GM13976 (cell line): ENCODE measurements at places on chromosomes 13 and 19.

DNA sequence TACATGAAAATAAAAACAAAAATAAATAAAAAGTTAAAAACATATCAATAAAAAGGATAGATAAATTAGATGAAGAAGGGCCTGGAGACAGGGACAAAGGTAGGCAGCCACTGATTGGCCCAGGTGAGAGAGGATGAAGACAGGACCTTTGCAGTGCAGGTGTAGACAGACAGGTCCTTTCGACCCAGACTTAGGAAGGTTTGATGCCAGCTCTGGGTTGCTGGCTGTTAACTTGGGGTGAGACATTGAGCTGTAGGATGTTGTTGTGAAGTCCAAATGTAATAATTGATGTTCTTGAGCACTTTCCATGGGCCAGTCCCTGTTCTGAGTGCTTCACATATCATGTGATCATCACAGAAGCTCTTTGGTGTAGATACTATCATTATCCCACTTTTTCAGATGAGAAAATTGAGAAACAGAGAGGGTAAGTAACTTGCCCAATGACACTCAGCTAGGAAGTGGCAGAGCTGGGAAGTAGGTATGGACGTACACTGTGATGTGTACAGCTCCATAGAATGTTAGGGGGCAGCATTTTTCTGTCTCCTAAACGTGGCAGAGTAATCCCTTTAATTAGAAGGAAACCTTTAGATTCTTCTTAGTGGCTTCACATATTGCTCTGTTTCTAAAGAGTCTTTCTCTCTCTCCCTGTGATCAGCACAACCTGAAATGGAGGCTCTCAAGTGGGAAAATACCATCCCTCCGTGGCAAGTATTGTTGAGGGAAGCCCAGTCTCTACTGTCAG is 76.0 kb upstream of the STK24 start:
- no peak for DNase-seq

DNA sequence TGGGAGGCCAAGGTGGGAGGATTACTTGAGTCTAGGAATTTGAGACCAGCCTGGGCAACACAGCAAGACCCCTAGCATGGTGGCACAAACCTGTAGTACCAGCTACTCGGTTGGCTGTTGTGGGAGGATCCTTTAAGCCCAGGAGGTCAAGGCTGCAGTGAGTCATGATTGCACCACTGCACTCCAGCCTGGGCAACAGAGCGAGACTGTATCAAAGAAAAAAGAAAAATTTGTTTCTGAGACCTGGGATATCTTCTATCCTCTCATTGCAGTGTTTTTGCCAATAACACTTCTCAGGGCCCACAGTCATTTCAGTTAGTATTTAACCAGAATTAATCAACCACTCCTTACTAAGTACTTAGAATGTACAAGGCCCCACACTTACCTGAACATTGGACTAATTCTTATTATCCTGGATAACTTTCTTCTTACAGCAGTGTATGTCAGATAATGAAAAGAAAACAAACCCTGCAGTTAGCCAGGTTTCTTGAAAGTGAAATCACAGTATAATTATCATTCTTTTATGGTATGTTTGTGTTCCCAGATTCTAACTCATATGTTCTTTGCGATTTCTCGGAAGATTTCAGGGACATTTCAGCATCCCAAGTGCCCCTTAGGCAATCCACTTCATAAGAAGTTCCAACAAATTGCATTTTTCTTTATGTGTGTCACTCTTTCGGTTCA is 75.6 kb upstream of the KLF5 start:
- DNase-seq, result no peak

DNA sequence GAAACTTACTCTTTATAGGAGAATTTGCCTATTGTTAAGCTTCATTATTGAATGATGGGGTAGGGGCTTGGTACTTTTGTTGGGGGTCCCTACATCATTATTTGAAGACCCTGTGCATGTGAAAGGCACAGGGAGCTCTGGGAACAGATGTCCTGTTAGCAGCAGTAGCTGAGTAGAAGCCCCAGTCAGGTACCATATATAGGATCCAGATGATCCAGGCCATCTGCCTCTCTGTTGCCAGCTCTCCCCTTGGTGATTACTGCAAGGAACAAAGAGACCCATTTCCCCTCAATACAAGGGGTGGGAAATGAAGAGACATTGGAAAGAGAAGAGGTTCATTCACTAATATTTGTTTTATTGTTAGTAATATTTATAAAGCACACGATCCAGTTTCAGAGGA is 4.4 kb upstream of the MTMR6 start:
- DNase-seq, result no peak

- no peak for DNase-seq
Measured at GRCh38 chr19:13869281-13869680, 7.7 kb upstream of the NANOS3 start.

DNA sequence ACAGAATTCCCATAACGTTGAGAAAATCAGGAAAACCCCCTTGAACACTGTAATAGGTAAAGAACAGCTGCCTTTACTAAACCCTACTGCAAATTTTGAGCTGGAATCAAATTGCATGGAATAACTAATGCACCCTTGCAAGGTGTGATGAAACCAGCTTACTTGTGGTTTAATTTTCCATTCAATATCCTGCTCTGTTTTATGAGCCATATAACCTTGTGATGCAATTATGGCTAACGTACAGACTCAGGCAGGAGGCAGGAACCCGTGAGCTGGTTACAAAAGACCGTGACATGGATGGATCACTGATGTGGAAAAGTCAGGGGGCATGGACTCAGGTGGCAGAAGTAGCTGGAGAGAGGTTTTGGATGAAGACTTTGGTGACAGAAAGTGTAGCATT is 438.6 kb downstream of the COG6 start:
- DNase-seq, result no peak

DNA sequence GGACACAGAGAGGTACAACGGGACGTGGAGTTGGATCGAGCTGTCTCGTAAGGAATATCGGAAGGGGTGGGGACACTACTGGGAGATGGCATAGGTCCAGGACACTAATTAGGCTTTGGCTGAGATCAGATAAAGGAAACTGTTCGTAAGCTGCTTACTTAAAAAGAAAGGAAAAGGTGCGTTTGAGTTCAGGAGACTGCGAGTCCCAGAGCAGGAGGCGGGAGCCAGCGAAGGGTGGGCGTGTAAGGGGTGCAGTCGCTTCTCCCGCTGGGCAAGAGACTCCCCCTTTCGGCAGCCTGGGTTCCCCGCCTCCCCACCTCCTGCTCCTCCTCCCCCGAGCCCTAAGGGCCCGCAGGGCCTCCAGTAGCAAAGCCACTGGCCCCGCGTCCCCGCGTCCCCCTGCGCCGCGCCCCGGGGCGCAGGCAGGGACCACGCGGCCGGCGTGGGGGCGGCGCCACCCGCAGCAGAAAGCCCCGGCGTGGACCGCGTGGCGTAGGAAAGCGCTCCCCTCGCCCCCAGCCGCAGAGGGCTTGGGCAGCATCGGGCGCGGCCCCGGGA is 547 bp downstream of the ABCC4 start:
- DNase-seq, result peak; percentile 82

DNA sequence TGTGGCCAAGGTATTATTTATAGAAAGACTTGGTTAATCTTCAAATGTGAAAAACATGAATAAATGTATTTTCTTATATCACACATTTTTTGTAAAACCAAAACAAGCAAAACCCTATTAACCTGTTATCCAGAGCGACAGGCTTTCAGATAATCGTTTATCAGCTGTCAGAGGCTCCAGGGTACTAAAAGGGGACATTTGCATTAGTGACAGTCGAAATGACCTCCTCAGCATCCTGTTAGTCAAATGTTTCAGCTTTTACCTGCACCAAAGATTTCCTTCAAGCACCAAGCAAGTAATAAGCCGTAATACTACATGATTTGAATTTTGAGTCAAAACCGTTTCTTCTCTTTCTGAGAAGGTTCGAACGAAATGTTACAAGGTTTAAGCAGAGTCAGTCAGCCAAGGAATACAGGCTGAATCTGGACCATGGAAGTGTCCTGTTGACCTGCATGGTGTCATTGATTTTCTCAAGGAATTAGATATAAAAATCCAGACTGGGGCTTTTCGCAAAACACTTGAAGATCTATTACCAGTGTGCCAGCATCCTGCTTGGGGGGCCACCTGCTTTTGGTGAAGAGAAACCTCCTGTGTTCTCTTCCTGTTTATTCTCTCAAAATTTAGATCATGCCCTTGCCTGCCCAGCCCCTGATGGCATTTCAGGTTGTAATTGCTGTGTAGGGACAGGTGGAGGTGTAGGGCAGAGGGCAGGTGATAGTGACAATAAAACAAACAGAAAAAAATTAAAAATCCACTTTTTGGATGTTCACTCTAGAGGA is 11.3 kb upstream of the RFC3 start:
- DNase-seq, result no peak

DNA sequence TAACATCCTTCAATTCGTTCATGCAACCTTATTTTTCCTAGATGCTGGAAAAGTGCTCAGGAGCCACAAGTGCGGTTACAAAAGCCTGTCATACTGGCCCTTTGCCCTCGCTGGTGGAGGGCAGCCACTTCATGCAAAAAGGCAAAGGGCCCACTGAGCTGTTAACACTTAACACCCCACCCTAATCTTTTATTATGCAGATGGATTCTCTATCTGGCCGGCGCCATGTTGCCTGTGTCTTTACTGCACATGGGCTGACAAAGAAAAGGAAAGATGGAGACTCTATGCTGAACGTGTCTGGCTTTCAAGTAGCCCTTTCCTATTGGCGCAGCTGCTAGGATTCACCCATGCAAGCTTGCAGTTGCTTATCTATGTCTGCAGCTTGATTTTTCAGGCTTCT is 10.8 kb downstream of the OR7D2 start:
- no peak for DNase-seq

DNA sequence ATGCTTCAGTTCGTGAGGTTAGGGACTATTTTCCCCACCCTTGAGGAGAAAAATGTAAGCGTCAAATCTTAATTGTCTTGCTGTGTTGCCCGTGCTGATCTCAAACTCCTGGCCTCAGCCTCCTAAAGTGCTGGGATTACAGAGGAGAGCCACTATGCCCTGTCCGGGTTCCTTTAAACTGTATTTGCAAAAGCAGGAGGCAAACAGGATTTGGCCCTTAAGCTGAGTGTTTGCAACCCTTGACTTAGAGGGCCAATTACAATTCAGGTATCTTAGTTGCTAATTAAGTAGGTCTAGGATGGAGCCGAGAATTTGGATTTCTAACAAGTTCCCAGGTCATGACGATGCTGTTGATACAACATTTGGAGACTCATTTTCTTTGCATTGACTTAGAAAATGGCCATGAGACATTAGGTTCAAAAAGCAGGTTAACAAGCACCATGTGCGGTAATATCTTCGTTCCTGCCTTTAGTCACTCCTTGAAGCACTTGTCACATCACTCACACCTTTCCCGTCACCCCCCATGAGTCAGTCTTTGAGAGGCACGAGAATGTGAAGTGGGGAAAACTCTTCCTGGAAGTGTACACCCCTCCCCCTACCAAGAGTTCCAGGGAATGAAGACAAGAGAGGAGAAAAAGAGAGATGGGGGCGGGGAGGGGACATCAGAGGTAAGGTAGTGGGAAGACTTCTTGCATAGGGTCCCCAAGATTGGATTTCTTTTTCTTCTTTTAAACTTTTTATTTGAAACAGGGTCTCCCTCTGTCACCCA is 2.6 kb downstream of the NAPSA start:
- no peak for DNase-seq

- no peak for DNase-seq
Measured at GRCh38 chr13:100520936-100521850, 67.4 kb downstream of the GGACT start.

- DNase-seq, result peak; percentile 74
Measured at GRCh38 chr19:35445826-35446593, 2.0 kb upstream of the FFAR2 start.

GRCh38 chr19:53394974-53395839 is at the start of gene ZNF765:
ZNF765 (plus strand) TSS chr19:53395149; CDS start chr19:53398016, 2,867 bp downstream.
- peak; percentile 94 for DNase-seq

DNA sequence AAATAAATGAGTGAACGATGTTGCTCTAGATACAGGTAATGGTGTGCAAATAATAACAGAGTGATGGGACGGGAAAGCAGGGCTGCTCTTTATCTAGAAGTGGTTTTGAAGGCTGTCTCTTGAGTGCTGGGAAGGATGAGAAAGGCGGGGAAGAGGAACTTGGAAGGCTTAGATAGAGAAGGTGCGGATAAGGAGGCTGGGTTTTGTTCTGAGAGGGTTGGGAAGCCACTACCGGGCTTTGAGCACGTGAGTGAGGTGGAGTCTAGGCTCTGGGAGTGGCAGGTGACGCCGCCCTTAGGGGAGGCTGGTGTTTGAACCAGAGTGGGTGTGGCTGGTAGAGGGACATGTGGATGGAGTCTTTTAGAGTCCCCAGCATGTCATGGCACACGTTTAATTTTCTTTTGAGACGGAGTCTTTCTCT is 811 bp downstream of the ARMC6 start:
- peak; percentile 87 for DNase-seq

- DNase-seq, result no peak
Measured at GRCh38 chr19:1745589-1746031, 7.7 kb upstream of the ONECUT3 start.

DNA sequence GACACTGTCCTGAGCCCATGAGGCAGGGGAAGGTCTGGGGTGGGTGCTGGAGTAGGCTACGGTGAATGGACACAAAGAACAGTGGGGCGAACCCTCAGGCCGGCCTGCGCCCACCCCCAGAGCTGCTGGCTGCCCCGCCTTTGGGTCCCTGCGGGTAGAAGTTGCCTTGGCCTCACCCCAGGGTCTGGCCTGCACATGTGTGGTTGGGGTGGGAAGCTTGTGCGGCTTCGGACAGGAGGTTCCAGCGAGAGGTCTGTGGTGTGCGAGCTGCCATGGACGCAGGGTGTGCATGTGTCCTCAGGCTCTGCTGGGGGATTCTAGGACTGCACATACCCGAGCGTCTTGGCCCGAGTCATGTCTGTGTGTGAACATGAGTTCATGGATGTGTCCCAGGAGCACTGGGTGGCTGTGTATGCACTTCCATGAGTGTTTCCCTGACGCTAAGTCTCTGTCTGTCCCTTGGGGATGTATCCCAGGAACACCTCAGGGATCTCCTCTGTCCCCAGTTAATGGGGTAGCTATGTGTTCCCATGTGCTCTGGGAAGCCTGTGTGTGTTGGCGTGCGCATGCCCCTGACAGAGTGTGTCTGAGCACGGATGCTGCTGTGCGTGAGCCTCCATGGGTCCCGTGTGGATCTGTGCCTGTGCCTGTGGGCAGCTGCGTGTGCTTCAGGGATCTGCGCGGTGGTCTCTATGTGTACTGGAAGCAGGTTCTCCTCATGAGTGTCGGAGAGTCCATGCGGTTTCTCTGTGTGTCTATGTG is 20.8 kb upstream of the POU2F2 start:
- DNase-seq, result no peak

- DNase-seq, result peak; percentile 60
Measured at GRCh38 chr19:50252111-50252886, 48.9 kb downstream of the MYH14 start.

GRCh38 chr13:98792785-98793495 is 40.5 kb upstream of the SLC15A1 start:
- DNase-seq, result no peak

GRCh38 chr13:46604226-46604990 is 51.4 kb downstream of the LRCH1 start:
- DNase-seq, result no peak

- DNase-seq, result peak; percentile 49
Measured at GRCh38 chr13:46492946-46493345, 60.0 kb upstream of the LRCH1 start.

GRCh38 chr19:28884786-28885476 is 328.0 kb downstream of the UQCRFS1 start:
- DNase-seq, result no peak

GRCh38 chr19:33437393-33437820 is 63.9 kb downstream of the CEBPG start:
- no peak for DNase-seq

GRCh38 chr19:48636859-48637448 is at the start of gene DBP:
DBP (minus strand) TSS chr19:48637379; CDS start chr19:48636994, 385 bp downstream.
- no peak for DNase-seq

GRCh38 chr13:43444081-43444480 is 342.7 kb downstream of the ENOX1 start:
- DNase-seq, result no peak
